ENCODE measurements at places on chromosomes 5 and 9.

GRCh38 chr5:19031491-19031890, 956.5 kb downstream of the CDH18 start:
- no peak for DNase-seq

DNA sequence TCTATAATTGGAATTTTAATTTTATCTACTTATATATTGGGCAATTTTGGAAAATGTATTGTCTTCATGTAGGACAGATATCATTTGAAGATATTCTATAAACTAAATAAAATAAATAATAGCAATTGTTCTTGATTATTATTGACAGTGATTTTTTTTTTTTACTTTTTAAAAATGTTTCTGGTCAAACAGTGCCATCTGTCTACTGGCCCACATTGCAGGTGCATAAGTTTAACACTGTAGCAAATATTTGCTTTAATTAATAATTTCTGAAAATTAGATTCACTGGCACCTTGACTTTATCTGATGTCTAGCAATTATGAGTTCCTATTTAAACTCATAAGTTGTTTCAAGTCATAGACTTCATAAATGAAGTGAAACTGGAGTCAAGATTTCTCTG, 41.1 kb upstream of the ISOC1 start:
- no peak for DNase-seq

GRCh38 chr9:15135164-15135792, 171.7 kb downstream of the TTC39B start:
- peak; percentile 21 for DNase-seq

GRCh38 chr5:9072701-9073100, 473.2 kb downstream of the SEMA5A start:
- DNase-seq = no peak

DNA sequence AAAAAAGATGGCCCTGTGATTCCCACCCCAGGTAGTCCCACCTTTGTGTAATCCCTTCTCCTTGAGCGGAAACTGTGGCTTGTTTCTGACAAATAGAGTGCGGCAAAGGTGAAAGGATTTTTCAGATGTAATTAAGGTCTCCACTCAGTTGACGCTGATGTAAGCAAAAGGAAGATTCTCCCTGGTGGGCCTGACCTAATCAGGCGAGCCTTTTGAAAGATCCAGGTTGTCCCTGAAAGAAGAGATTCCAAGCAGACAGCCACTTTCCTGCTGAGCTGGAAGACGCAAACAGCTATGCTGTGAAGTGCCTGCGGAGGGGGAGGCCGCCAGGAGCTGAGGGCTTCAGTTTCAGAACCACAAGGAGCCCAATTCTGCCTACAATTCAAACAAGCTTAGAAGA, 24.1 kb downstream of the PTGES start:
- no peak for DNase-seq

GRCh38 chr9:135960411-135961276, 529 bp downstream of the UBAC1 start:
- DNase-seq = no peak
